ENCODE measurements at places on chromosomes 11 and 22.

DNA sequence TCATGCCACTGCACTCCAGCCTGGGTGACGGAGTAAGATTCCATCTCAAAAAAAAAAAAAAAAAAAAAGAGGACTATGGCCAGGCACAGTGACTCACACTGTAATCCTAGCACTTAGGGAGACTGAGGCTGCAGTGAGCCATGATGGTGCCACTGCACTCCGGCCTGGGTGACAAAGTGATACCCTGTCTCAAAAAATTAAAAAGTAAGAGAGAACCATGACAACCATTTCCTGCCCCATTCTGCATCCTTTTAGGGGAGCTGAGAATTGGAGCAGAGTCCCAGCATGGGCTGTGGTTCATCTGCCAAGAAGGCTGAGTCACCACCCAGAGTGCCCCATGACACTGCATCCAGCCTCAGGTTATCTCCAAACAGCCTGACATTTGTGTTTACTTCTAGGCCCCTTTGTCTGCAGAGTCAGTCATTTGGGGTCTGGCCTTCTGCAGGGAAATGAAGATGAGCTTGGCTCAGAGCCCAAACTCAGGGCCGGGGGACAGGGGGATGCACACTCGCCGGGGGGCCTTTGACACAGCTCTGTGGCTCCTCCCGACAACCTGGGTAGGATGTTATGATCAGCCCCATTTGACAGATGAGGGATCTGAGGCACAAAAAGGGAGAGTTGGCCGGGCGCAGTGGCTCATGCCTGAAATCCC lies 4.7 kb downstream of the CSDC2 start:
- peak; percentile 82 for DNase-seq

DNA sequence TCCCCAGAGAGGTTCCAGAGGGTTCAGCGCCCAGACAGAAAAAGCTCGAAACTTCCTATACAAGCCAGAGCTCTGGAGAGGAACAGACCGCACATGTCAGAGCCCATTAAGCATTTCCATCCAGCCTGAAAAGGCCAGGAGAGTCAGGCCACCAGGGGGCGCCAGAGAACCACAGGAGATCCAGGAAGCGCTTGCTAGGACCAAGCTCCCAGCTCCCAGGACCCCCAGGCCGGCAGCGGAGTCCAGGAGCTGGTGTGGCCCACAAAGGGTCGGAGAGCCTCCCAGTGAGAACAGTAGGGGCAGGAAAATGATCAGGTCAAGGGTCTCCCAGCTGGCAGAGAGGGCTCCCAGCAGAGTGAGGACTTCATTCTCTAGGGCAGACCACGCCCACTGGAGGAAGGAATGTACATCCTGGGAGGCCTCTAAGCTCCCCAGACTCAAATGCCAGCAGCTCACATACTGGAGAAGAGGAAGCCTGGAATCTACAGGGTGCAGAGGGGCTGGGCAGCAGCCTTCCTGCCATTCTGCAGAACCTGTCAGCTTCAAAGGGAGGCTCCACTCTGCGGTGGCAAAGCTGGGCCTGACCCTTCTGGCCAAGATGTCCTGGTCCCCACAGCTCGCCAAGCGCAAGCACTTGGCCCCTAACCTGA lies 2.1 kb upstream of the MEI1 start:
- DNase-seq, result peak; percentile 80

GRCh38 chr11:122267602-122268001 lies 151.6 kb upstream of the BLID start:
- peak; percentile 87 for DNase-seq

- DNase-seq, result no peak
Observed at GRCh38 chr11:531919-532526, 3.4 kb downstream of the HRAS start.

- DNase-seq, result no peak
Observed at GRCh38 chr11:129259931-129260348, 67.8 kb upstream of the ARHGAP32 start.

- DNase-seq, result peak; percentile 64
Observed at GRCh38 chr11:79055856-79056631, 384.8 kb downstream of the TENM4 start.

DNA sequence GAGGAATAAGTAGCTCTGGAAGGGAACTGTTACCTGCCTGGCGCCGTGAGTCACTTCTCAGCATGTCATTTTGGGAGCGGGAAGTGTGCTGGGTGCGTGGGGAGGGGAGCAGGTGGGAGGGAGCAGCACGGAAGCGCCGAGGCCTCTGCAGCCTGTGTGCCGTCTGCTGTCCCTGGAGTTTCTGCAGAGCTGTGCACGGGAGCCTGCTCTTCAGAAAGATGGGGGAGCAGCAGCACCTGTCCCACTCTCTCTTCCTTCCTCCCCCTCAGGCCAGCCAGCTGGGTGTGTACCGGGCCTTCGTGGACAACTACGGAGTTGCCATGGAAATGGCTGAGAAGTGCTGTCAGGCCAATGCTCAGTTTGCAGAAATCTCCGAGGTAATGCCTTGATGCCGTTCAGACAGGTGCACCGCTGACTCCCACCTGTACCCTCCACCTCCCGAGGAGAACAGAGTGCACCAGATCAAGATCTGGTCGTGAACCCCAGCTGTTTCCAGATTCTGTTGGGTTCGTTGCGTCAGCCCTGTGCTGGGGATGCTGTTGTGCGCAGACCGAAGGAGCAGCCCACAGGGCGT lies 87.9 kb downstream of the BCR start:
- no peak for DNase-seq

DNA sequence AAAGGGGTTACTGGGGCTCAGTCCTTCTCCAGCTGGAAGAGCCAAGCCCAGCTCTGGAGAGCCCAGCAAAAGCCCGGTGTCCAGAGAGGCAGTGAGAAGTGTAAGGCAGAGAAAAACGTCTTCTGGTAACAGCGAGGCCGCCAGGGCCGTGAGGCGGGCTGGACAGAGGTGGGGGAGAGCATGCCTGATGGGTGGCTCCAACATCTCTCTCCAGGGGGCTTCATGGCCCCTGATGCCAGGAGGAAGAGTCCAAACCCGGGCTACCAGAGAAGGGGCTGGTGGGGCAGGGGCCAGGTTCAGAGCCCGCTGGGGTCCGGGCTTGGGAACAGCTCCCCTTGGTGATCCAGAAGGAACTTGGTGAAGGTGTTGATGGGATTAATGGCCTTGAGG lies 21.7 kb downstream of the ARHGAP1 start:
- no peak for DNase-seq

GRCh38 chr22:35349704-35350538 lies 31.0 kb upstream of the HMOX1 start:
- no peak for DNase-seq

- DNase-seq, result no peak
Observed at GRCh38 chr22:35410663-35411034, 10.7 kb downstream of the MCM5 start.

DNA sequence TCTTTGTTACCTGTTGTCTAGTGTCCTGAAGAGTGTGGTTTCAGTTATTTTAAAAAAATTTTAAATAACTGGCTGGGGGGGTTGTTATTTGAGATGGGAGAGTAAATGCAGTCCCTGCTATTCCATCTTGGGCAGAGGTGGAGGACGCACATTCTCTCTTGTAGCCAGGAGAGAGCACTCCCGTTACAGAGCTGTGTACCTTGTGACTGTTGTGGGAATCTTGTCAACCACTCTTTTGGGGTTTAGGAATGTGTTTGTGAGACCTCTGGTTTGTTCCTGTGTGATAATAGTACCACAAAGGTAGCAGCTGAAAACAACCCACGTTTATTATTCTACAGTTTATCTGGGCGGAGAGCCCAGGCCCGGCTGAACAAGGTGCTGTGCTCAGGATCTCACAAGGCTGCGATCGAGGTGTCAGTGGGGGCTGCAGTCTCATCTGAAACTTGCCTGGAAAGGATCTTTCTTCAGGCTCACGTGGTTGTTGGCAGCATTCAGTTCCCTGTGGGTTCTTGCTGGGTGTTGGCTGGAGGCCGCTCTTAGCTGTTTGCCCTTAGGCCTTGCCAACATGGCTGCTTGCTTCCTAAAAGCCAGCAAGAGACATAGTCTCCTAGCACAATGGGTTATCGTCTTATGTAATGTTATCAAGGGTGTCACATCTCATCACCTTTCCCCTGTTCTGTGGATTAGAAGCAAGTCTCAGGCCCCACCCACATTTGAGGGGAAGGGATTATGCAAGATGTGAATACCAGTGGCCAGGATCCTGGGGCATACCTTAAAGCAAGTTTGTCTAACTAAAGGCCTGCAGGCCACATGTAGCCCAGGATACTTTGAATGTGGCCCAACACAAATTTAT lies 20.6 kb downstream of the IGHMBP2 start:
- no peak for DNase-seq

GRCh38 chr11:133047036-133047770 lies 485.1 kb downstream of the OPCML start:
- no peak for DNase-seq

- no peak for DNase-seq
Observed at GRCh38 chr11:69326622-69327219, 32.8 kb downstream of the MYEOV start.

- no peak for DNase-seq
Observed at GRCh38 chr22:26474682-26475081, 8.9 kb downstream of the HPS4 start.

DNA sequence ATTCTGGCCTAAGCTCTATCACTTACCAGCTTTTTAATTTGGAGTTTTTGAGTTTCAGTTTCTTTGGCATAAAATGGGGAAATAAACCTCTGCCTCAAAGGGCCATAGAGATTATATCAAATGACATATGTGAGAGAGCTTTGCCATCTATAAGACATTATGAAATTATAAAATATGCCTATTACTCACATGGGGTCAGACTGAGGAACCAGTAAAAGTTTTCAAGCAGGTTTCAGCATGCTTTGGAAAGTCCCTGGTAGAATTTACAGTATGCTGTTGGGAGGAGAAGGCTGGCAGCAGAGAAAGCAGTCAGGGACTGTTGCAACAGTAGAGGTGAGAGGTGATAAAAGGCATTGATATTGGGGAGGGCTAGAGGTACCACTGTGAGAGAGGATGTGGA lies 13.6 kb upstream of the MTNR1B start:
- DNase-seq, result no peak

GRCh38 chr11:45560155-45560912 lies 105.1 kb downstream of the CHST1 start:
- DNase-seq, result no peak

DNA sequence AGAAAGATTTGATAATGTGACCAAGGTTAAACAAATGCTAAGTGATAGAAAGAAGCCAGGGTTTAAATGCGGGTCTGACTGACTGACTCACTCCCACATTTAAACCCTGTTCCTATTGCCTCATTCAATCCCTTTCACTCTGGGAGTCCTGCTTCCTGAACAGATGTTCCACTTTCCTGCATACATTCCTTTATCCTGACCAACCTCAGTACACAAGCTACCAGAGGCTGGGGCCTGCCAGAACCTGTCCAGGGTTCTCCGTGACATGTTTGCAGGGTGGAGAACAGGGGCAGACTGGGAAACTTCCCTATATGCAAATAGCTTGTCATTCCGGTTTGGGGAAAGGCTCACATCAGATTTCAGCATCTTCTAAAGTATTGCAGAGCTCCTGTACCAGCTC lies 3.0 kb upstream of the ANKK1 start:
- DNase-seq, result peak; percentile 86

- peak; percentile 95 for DNase-seq
Observed at GRCh38 chr11:130407978-130408377, 20.4 kb downstream of the ADAMTS8 start.

- DNase-seq, result no peak
Observed at GRCh38 chr11:131041331-131042040, 125.2 kb upstream of the SNX19 start.

DNA sequence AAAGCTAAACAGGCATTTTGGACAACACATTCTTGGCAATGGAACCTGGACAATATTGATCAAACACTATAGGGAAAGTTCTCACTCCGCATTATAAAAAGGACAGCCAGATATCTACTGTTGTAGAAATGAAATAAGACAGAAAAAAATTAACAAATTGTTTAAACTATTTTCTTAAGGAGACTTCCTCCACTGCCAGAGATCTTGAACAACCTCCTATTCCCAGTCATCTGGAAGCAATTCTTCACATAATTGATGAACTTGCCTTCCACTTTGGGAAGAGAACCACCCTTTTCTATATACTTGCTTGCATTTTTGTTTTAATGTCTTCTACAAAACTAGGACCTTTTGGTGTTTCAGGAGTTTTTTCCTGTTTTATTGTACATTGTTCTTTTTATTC lies 216.1 kb downstream of the CASP12 start:
- DNase-seq, result no peak

DNA sequence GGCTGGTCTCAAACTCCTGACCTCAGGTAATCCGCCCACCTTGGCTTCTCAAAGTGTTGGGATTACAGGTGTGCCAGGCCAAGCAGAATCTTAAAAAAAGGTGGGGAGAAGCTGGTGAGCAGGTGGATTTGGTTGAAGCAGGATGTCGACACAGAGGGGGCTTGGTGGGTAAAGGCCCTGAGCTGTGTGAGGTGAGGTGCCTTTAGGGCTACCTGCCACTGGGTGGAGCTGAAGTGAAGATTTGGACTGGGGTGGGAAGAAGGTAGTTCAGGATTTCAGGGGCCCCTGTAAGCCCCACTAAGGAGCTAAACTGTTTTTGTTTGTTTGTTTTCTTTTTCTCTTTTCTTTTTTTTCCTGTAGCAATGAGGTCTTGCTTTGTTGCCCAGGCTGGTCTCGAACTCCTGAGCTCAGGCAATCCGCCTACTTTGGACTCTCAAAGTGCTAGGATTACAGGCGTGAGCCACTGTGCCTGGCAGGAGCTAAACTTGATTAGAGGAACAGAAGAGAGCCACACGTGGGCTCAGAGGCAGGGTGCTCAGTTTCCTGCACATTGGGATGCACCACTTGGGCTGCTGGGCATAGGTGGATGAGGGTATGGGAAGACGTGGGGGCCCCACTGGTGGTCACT lies 6.0 kb downstream of the P2RX6 start:
- DNase-seq, result no peak
